Uterine smooth muscle cell (primary cell): ENCODE measurements at places on chromosomes 3 and 15. TPM values are rescaled to one million over a fixed set of nuclear protein-coding genes. Genes with fewer than 3 reads are reported as not detected.

DZIP1L gene
- 38.3 and 40.7 TPM in 2 replicates for total RNA-seq

LINS1 gene
- 12.7 and 17.8 TPM in 2 replicates for total RNA-seq

SLC27A2 gene
- total RNA-seq: 0.22 and 0.50 TPM in 2 replicates

GLDN gene
- 0.22 and 0.37 TPM in 2 replicates for total RNA-seq

NECTIN3 gene
- total RNA-seq: 53.0 and 63.2 TPM in 2 replicates

KLHDC8B gene
- 16.9 and 21.5 TPM in 2 replicates for total RNA-seq

RAB6B gene
- 0.22 and 0.37 TPM in 2 replicates for total RNA-seq

UPK1B gene
- not detected in 2 replicates for total RNA-seq

C3orf20 gene
- total RNA-seq: not detected in 2 replicates

BDH1 gene
- 3.9 and 8.2 TPM in 2 replicates for total RNA-seq

MYH15 gene
- 0.62 and 3.7 TPM in 2 replicates for total RNA-seq

NEK11 gene
- total RNA-seq: 4.5 and 8.6 TPM in 2 replicates

DUOXA1 gene
- 0.12 TPM in 1 of 2 replicates, not detected in the other for total RNA-seq

ROBO2 gene
- total RNA-seq: 0.37 and 0.55 TPM in 2 replicates

SLC6A1 gene
- not detected in 2 replicates for total RNA-seq

ANKUB1 gene
- total RNA-seq: not detected in 2 replicates

CYP8B1 gene
- under 0.01 TPM in 1 of 2 replicates, not detected in the other for total RNA-seq

DOCK3 gene
- total RNA-seq: under 0.01 and 0.12 TPM in 2 replicates

SAMD7 gene
- not detected in 2 replicates for total RNA-seq

PLA1A gene
- 0.25 and 0.33 TPM in 2 replicates for total RNA-seq

IL17RD gene
- 6.5 and 11.6 TPM in 2 replicates for total RNA-seq

HYAL1 gene
- 0.50 and 0.66 TPM in 2 replicates for total RNA-seq

BFSP2 gene
- total RNA-seq: not detected in 2 replicates

LEKR1 gene
- total RNA-seq: 0.37 and 1.3 TPM in 2 replicates

IVD gene
- total RNA-seq: 46.3 and 60.2 TPM in 2 replicates

CYP1A2 gene
- not detected in 2 replicates for total RNA-seq

C3orf85 gene
- total RNA-seq: not detected in 2 replicates

PLXNB1 gene
- total RNA-seq: 14.7 and 30.0 TPM in 2 replicates

VGLL3 gene
- 11.2 and 25.5 TPM in 2 replicates for total RNA-seq

FAM107A gene
- under 0.01 TPM in 1 of 2 replicates, not detected in the other for total RNA-seq

DYNC1LI1 gene
- 41.0 and 63.2 TPM in 2 replicates for total RNA-seq

AP3B2 gene
- 0.22 and 0.75 TPM in 2 replicates for total RNA-seq

CAMK1 gene
- total RNA-seq: 66.6 and 86.2 TPM in 2 replicates

CRABP1 gene
- total RNA-seq: not detected in 2 replicates

STRIT1 gene
- not detected in 2 replicates for total RNA-seq

SMCO1 gene
- not detected in 2 replicates for total RNA-seq

GJD2 gene
- not detected in 2 replicates for total RNA-seq

KBTBD13 gene
- not detected in 2 replicates for total RNA-seq

GNAT1 gene
- not detected in 2 replicates for total RNA-seq

CP gene
- not detected in 2 replicates for total RNA-seq

ANKRD63 gene
- not detected in 2 replicates for total RNA-seq

DZIP3 gene
- total RNA-seq: 14.5 and 16.6 TPM in 2 replicates

EOMES gene
- total RNA-seq: not detected in 2 replicates

FMN1 gene
- total RNA-seq: 5.5 and 11.0 TPM in 2 replicates

ALDH1A3 gene
- total RNA-seq: 54.7 and 94.0 TPM in 2 replicates

REC114 gene
- total RNA-seq: not detected in 2 replicates

USP50 gene
- 0.62 TPM in 1 of 2 replicates, not detected in the other for total RNA-seq

ZFYVE19 gene
- total RNA-seq: 25.1 and 31.5 TPM in 2 replicates

FOXB1 gene
- under 0.01 TPM in 1 of 2 replicates, not detected in the other for total RNA-seq

GOLGA8O gene
- 1.7 TPM in 1 of 2 replicates, not detected in the other for total RNA-seq

PLCH1 gene
- 0.11 and 0.12 TPM in 2 replicates for total RNA-seq

SLC41A3 gene
- 44.2 and 48.7 TPM in 2 replicates for total RNA-seq

UBA7 gene
- 32.4 and 52.2 TPM in 2 replicates for total RNA-seq

CISH gene
- total RNA-seq: 0.44 and 0.62 TPM in 2 replicates
